NAMALWA (cell line): ENCODE measurements at places on chromosomes 16 and 17.

- DNase-seq, result no peak
These were observed 88.4 kb downstream of the ZZEF1 start for GRCh38 chr17:4054446-4054845.

- no peak for DNase-seq
These were observed 53.0 kb downstream of the VAC14 start for GRCh38 chr16:70747703-70748631.

- no peak for DNase-seq
These were observed 7.7 kb upstream of the SLFN12L start for GRCh38 chr17:35545150-35545549.

DNA sequence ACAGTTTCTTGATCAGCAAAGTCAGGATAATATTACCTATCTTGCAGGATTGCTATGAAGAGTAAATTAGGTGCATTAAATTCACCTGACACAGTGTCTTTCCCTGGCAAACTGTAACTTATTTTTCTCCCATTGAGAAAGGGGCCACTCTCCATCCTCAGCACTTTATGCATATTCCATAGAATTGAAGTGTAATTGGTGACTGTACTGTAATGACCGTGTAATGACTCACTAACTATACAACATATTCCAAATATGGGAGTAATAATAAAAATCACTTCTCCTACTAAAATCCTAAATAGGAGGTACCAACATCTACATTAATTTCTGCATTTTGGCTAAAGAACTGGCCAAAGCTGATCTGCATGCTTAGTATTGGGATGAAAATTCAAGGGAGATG, 141.9 kb upstream of the NOG start:
- DNase-seq, result no peak

GRCh38 chr17:74424117-74424516, 7.8 kb upstream of the GPRC5C start:
- no peak for DNase-seq

DNA sequence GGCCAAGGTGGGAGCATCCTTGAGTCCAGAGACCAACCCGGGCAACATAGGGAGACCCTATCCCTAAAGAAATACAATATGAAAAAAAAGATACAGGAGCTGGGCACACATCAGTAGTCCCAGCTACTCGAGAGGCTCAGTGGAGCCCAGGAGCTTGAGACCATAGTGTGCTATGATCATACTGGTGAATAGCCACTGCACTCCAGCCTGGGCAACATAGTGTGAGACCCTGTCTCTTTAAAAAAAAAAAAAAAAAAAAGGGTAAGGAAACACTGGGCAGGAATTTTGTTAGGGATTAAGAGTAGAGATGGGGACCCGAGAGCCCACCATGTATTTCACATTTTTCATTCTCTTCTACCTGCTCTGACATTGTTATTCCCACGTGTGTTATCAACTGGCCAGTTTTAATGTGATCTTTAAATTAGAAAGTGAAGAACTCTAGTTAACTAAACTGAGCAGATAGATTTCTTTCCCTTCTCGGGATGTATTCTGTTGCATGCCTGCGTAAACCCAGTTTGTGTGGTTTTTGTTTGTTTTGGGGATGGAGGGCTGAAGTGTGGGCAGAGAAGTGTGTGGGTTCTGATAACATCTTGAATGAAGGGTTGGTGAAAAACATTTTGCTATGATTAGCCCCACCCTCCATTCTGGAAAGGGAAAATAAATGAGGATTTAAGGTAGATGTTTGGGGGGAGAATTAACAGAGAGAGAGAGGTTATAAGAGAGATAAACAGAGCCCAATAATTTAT, 17.2 kb upstream of the SNTB2 start:
- DNase-seq, result no peak

GRCh38 chr16:64136314-64136713, 985.5 kb downstream of the CDH11 start:
- no peak for DNase-seq

GRCh38 chr17:28986714-28987655, 18.8 kb downstream of the SEZ6 start:
- no peak for DNase-seq

DNA sequence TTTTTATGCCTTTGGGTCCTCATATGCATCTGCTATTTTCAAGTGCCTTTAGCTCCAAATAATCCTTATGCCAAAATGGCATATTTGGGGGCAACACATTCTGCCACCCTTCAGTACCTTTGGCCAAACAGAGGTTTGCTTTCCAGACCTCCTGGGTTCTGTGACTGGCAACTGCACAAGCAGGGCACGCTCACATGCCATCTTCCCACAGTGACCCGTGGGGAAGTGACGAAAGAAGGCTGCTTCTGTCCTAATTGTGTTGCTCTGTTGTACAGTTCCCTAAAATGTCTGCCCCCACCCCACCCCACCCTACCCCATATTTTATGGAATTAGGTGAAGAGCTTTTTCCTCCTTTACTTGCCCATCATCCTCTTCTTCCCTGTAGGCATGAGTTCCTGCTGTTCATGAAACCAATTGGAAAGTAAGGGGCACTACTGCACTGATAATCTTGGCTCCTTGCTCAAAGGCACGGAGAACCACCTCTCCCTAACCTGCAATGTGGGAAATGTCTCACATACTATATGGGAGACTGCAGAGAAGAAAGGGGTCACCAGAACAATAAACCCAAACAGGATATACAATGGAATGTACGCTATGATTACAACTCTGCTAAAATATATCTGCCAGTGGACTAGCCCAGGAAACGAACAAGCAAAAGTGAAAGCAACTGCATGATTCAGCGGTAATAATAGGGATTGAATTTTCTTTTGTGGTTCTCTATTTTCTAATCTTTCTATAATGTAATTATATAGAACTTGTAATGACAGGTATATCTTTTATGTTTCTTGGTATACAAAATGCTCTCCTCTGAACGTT, 3.3 kb upstream of the SLFN12L start:
- DNase-seq, result peak; percentile 49

DNA sequence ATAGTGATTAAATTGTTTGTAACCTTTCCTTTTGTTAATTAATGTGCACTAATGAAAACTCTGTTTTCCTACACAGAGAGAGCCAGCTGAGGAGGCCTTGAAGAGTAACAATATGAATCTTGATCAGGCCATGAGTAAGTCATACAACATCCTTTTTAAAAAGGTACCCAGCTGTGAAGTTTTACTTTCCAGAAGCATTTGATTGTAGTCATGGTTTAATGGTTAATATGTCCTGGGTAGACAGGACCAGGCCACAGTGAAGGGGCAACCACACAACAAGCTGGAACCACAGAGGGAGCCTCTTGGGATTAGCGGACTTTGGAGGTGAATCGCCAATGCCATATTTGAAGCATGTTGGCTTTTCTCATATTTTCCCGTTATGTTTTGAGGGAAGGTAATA, 55.6 kb downstream of the TMC6 start:
- DNase-seq, result no peak

DNA sequence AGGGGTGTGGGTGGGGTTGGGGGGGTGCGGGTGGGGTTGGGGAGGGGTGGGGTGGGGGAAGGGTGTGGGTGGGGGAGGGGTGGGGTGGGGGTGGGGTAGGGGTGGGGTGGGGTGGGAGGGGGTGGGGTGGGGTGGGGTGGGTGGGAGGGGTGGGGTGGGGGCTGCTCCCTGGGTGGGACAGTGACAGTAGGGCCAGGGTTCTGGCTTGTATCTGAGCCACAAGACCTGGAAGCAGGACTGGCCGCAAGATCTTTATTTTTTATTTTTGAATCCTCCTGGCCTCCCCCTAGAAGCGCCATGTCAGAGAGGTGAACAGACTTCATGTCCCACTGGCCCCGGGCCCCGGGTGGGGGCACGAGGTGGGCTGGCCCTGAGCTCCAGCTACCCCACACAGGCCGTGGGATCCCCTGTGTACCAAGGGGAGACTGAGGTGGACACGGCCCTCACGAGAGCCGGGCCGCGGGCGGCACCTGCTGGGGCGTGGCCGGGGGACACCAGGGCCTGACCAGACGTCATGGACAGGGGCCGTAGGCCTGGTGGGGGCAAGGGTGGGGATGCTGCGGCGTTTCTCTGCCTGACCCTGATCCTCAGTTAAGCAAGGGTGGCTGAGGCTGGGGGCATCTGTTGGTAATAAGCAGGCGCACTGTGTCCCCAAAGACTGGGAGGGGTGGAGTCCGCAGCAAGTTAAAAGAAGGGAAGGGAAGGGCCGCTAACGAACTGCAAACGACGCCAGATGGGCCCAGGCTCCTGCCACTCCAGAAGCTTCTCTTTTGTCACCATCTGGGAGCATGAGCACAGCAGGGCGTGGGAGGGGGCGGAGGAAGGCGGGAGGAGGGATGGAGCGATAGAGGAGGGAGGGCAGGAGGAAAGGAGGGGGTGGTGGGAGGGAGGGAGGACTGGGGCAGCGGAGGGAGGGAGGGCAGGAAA, 22.3 kb upstream of the PABPN1L start:
- DNase-seq, result no peak

GRCh38 chr16:11799509-11800381, 2.7 kb upstream of the ZC3H7A start:
- DNase-seq, result no peak

DNA sequence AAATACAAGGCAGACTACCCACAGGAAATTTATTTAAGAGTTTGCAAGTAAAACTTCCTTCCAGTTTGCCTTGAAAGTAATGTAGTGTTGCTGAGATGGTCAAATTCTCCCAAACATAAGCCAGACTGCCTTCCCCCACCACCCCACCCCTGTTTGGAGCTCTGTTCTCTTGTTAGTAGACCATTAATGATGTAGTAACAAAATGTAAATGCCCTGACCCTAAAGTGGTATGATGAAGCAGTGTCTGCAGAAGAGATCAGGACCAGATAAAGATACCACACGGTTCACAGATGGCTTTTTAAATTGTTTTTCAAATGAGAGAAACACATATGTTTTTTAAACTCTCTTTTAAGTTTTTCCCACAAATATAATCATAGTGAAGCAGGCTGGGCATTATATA, 136.4 kb upstream of the TMEM97 start:
- no peak for DNase-seq

- no peak for DNase-seq
These were observed 393.9 kb upstream of the MAF start for GRCh38 chr16:79994418-79994817.

GRCh38 chr17:57373048-57373447, 116.7 kb downstream of the MSI2 start:
- no peak for DNase-seq

DNA sequence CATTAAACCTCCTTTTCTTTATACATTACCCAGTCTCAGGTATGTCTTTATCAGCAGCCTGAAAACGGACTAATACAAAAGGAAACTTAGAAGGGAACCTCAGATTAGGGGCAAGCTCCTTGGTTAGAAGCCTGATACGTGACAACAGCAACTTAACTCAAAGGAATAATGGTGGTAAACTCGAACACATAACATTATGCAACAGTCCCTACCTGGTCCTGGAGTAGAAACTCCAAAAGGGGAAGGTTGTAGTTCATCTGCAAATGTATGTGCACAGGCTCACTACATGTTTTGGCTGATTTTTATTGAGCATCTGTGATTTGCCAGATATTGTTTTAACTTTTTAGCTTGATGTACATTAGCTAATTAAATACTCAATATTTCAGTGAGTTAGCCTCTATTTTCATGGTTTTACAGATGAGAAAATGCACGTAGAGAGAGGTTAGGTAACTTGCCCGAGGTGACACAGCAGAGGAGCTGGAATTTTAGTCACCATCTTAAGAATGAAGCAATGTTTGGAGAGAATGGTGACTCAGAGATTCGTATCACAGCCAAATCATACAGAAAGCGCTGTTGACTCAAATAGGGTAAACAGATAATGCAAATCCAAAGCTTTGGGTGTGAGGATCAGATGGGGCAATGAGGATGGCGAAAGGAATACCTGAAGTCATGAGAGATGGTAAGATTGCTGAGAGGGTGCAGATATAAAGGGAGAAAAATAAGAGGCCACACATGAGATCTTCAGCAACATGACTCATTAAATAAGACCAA, 194.9 kb upstream of the RBFOX1 start:
- DNase-seq, result no peak

GRCh38 chr17:7107012-7107754, 7.4 kb downstream of the ASGR2 start:
- DNase-seq, result no peak

GRCh38 chr17:77425791-77426641, 285.2 kb downstream of the SEC14L1 start:
- DNase-seq, result peak; percentile 58

DNA sequence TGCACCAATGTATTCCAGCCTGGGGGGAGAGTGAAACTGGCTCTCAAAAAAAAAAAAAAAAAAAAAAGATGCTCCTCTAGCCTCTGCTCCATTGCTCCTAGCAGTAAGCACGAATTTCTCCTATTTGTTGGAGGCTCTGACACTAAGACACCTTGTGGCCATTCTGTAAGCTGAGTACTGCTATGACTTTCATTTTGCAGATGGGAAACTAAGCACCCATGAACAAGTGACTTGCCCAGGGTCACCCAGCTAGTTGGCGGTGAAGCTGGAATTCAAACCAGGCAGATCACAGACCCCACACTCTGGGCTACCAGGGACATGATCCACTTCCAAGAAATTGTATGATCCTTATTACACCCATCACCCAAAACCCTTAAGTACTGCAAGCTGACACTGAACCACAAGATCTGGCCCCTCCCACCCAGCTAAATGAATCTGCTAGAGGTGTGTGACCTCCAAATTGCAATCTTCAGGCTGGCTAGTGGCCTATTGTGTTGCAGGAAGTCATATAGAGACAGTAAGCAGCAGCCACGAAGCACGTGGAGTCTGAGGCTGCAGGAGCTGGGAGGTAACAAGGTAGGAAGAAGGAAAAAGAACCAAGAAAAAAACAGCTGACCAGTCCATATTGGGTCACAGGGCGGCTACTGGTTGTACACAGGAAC, 209.4 kb downstream of the XYLT1 start:
- DNase-seq, result no peak

DNA sequence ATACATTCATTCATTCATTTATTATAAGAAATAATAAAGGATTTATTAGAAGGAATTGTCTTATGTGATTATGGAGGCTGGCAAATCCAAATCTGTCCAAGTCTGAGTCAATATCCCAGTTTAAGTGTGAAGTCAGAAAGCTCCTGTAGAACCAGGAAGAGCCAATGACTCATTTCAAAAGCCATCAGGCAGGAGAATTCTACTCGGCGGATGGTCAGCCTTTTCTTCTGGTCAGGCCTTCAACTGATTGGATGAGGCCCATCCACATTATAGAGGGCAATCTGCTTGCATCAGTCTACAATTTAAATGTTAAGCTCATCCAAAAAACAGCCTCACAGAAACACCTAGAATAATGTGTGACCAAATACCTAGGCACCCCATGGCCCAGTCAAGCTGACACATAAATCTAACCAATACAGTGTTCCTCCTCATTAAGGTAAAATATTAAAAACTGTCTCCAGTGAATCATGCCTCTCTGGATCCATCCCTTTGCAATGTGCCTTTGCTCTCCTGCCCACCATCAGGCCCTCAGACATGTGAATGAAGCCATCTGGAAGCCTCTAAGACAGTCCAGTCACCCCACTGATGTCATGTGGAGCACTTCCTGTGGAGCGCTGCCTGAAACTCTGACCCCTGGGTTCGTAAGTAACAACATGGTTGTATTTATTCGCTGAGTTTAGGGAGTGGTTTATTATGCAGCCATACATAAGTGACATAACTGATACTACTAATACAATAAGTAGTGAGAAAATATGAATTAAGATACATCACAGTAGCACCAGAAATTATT, 69.2 kb upstream of the WSB1 start:
- DNase-seq, result no peak
